ENCODE measurements at places on chromosomes 6 and 20.

DNA sequence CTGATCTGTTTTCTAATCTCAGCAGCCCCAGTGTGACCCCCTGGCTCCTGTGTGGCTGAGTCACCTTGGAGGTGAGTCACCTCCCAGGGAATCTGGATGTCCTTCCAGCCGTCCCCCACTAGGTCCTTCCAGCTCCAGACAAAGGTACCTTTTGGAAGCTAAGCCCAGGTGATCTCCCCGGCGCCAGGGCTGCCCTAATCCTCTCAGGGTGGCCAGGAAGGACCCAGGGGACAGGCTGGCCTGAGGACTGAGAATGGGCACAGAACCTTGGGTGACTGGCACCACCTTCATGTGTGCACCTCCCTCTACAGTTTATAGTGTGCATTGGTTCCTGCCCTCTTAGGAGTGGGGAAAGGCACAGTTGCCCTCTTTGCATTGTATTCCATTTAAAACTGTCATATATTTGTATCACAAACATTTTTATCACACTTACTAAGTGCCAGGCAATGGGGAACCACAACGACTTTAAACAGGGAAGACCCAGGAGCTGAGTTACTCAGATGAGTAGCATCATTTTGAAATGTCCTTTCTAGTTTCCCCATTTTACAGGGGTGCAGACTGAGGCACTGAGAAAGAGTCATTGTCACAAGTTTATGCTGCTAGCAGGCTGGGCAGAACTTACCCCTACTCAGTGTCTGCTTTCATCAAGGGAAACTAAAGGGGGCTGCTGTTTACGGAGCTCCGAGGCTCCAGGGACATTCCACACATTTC, 2.6 kb upstream of the BPIFB4 start:
- no peak for DNase-seq

DNA sequence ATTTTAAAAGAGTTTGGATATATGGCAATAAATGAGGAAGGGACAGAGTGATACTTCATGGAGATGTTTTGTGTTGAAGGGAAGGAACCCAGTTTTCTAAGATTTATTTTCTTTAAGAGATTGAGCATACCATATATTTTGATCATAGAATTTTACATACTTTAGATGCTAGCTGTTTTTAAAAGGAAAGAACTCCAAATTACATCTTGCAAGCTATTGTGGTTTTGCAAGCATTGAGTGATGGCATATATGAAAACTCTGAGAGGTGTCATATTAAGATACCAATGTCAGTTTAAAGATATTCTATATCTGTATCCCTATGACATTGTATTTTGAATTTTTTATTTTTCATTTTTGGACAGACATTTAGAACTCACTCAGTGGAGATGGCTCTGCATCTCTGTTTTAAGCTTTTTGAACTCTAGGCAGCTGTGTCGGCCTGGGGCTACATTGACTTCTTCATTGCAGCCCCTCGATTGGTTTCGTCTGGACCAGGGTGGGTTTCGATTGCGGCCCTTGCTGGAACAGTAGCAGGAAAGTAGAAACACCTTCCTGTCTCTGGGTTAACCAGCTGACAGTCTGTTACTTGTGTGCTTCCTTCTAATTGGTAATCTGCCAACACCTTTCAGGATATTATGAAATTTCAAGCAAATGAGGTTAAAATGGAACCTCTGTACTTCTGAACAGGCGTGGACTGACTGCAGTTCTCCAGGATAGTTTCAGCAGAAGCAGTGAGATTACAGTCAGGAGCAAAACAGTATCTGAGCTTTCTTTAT, 14.0 kb downstream of the IGF2R start:
- no peak for DNase-seq

- DNase-seq: no peak
These were observed at the start of gene DBNDD2 for GRCh38 chr20:45407783-45408645. Gene DBNDD2 (plus strand): TSS chr20:45408289. CDS start chr20:45408468, 179 bp downstream.

DNA sequence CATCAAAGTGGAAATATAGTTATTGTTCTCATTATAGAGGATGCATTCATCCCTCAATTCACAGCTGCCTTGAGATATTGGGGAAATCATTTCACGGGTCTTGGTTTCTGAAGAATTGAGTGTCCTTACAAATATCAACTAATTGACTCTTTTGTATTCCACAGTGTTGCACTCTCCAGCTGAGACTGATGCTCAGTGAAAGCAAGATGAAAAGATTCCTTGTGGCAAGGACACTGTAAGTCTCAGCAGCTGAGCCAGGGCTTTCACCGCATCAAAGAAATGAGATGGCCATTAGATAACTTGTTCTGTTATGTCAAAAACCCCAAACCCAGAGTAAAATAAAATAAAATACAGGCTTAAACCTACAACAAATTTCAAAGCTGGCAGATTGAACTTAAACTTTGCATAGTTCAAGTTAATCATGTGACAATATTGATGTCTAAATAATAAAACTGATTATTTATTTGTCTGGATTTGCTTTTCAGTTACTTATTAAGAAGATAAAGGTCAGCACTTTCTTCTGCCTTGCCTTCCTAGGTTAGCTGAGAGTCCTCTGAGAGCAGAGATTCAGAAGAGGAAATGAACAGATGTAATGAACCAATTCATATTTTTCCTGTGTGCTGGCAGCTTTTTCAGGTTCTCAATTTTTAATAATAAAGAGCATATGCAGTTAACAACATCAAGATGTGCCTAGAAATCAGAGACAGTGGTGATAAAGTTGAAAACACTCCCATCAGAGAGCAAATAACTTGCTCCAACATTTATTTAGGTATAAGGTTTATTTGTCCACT, 82.4 kb upstream of the SMLR1 start:
- no peak for DNase-seq

DNA sequence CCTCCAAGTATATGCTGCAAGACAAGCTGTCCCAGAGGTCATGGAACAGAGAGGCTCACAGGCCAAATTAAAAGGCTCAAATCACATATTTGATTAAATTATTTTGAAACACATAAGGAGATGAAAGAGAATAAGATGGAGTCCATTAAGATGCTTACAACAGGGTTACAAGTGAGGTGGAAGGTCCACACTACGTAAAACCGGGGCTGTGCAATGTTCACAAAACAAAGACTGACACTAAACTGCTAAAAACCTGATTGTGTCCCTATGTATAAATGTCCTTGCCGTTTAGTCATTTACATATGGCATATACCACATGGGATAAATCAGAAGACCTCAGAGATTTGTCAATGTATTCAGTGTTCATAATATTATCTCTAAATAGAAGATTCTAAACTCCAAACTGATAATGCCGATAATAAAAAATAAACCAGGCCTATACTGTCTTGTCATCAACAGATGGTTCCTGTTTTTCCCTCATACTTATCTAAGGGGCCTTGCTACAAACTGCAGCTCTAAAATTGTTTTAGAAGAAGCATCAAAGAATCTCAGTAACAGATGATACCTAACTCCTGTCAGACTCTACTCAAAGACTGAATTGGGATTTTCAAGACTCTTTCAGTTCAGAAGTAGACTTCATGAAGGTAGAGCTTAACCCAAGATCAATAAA, 51.8 kb upstream of the RIPOR2 start:
- no peak for DNase-seq

DNA sequence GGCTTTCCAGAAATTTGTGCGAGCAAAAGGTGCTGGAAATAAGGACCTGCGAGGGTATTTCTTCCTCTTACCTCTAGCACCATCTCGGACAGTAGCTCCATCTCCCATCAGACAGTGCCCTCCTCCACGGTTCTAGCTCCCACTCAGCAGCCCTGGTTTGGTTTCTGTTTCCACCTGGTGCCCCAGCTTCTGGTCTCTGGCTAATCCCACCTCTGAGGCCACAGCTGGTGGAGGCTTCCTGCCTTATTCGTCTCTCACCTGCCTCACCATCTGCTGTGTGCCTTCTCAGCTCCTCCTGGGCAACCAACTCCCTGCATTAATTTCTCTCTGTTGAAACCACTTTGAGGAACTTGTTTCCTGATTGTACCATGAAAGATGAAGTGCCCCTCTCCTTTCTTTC, 162.4 kb upstream of the CDYL start:
- DNase-seq: no peak

DNA sequence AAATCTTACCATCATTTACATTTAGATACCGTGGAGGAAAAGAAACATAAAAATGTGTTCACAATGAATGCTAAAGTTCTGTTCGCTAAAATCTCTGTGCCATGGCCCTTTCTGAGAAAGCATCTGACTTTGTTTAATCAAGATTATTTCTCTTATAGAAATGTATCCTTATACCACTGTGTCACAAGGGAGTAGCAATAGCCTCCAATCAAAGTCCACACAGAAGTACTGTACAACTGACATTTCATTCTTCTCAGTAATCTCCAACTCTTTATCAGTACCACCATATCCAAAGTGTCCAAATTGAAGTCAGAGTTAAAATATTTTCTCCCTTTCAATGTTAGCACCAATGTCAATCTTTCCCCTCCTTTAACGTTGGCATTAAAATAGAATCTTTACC, 6.1 kb downstream of the FERMT1 start:
- no peak for DNase-seq

DNA sequence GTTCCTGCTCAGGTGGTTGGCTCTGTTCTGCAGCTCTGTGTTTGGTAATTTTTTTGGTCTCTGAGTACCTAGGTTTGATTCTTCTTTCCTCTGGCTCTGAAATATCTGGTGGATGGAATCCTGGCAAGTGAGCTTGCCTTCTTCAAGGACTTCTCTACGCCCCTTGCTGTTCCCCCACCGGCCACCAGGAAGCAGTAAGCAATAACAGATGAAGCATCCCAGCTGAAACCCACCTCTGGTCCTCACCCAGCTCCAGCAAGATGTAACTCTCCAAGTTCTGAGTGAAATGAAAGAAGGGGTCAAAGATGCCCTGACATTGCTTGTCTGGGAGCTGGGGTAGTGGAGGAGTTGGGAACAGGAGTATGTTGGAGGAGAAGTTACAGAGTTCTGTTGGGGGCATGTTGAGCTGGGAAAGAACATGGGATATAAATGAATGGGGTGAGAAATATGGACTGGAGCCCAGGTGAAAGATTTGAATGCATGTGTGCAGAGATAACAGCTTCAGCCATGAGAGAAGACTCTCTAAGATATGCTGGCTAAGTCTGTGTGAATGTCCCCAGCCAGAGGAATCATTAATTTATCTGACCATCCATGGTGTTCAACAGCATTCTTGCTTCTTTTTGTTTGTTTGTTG, 51.3 kb upstream of the GLP1R start:
- DNase-seq: peak; percentile 12

GRCh38 chr6:123062670-123063069, 66.6 kb downstream of the CLVS2 start:
- DNase-seq: no peak

DNA sequence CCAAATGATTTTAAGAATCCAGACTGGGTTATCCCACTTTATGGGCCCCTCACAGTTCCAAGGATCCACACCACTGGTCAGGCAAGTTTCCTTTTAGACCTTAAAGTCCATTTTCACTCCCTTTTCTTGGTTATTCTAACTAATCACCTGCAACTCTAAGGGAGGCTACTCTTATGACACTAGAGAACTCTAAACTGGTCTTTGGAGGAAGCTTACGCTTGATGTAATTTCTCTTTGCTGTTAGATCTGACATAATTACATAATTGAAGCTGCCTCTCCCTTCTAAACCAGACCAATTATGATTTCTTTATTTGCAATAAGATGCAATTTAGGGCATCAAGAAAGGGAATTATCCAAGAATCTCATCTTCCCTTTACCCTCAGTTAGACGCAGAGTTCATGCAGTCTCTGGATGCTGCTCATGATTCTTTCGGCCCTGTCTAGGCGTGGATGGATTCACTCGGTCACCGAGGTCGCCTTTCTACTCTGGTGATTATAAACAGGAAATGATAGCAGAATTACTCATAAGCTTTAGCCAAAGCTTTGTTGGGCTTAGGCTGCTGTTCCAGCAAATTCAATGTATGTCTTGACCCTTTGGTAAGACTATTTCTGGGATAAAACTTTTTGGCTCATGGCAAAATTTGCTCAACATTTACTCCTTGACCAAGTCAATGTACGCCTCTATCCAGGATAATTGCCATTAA, 166.4 kb upstream of the PRND start:
- DNase-seq: no peak

DNA sequence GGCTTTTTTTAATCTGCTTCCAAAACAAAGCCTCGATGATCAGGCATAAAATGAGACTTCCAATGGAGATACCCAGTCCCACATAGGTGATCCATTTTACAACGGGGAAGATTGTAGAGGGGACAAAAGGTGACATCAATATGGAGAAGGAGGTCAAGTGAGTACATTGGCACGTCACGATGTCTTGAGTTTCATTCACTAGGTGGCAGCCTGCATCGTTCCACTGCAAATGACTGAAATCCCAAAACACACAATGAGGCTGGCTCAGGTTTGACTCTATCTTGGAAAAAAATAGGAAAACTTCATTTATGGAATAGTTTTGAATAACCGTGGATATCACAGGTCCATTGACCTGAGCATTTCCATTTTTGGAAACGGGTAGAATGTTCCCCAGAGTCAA, 32.5 kb downstream of the ADGRF1 start:
- DNase-seq: no peak

DNA sequence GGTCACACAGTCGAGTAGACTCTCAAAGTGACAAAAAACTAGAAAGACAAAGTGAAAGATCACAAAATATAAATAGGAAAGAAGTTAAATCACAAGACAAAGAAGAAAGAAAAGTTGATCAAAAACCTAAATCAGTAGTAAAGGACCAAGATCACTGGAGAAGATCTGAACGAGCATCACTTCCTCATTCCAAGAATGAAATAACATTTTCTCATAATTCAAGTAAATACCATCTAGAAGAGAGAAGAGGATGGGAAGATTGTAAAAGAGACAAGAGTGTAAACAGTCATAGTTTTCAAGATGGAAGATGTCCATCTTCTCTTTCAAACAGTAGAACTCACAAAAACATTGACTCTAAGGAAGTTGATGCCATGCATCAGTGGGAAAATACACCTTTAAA, 31.6 kb upstream of the GJA10 start:
- no peak for DNase-seq

GRCh38 chr20:35992713-35993335, 24.4 kb downstream of the CNBD2 start:
- peak; percentile 66 for DNase-seq

- DNase-seq: no peak
These were observed 136.0 kb downstream of the CCDC170 start for GRCh38 chr6:151629791-151630190.

DNA sequence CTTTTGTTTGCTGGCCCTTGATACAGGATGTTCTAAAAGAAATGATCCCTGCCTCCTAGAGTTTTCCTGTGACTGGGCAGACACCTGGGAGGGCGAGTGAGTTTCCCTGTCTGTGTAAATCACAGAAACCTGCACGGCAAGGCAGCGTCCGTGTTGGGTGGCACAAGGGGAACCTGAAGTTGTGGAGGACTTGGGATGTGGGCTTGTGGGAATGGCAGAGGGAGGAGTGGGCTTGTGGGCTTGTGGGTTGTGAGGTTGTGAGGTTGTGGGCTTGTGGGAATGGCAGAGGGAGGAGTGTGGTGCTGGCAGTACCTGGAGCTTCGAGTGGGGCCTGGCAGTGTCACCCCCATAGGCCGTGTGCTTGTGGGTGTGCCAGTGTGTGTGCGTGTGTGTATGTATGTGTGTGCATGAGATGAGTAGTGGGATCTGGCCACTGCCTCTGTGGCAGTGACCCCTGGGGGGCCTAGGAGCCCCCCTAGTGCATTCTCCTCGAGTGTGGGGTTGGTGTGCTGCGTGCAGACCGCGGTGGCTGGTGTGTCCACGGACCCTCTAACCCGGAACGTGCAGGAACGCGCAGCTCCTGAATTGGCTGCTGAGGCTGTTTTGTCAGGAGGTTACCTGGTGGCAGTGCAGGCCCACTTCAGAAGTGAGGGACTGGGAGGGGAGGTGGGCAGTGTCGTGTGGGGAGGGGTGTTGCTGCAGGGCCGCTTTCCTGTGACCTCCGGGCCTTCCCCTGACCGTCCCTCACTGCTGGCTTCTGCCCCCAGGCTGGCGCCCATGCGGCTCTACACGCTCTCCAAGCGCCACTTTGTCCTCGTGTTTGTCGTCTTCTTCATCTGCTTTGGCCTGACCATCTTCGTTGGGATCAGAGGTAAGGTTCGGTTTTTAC, 13.0 kb downstream of the TMEM181 start:
- DNase-seq: no peak
